ENCODE measurements at places on chromosomes 12 and 14.
A peak's percentile ranks its signal among the peaks of the same experiment; 100 is the strongest.

GRCh38 chr14:32817780-32818179 is 120.9 kb upstream of the NPAS3 start:
- DNase-seq = no peak

DNA sequence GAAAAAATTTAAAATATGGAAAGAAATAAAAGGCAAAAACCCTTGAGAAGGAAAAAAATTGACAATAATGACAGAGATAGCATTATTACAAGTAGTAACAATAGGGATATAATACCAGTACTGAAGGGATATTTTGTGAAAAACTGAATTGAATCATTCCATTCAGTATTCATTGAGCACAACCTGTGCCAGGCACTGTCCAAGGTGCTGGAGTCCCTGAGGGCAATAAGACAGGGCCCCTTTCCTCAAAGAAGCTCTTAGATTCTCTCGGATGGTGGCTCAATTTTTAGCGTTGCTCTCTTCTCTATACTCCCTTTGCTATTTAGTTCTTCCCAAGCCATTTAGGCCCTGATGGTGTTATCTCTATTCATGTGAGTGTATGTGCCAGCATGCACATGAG is 34.3 kb upstream of the GAS2L3 start:
- DNase-seq = peak; percentile 42

DNA sequence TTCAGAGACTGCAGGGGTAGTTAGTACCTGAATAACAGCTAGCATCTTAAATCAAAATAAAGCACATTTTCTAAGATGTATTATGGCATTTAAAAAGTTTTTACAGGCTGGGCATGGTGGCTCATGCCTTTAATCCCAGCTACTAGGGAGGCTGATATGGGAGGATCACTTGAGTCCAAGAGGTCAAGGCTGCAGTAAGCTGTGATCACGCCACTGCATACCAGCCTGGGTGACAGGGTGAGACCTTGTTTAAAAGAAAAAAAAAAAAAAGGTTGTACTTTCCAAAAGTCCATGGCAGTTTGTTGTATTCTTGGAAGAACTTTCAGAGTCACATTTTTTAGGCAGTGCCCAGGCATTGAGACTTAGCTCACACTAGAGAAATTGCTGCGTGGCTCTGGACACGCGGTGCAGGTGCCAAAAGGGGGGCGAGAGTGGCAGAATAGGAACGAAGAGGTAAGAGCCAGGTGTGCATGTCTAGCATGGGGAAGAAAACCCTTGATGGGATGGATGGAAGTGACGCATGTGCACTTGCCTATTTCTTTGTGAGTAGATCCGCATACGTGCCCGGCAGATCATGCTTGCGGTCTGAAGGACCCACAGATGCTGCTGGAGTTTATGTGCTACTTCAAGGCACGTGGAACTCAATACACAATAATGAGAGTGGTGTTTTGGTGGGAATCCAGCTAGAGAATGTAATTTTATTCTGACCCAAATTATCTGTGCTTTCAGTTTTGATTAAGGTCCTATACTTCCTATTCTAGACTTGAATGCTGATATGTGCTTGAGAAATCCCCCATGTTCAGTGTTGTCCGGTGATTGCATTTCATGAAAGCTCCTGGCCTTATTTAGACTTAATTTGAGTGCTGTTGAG is 11.9 kb downstream of the ANKRD13A start:
- DNase-seq = no peak

DNA sequence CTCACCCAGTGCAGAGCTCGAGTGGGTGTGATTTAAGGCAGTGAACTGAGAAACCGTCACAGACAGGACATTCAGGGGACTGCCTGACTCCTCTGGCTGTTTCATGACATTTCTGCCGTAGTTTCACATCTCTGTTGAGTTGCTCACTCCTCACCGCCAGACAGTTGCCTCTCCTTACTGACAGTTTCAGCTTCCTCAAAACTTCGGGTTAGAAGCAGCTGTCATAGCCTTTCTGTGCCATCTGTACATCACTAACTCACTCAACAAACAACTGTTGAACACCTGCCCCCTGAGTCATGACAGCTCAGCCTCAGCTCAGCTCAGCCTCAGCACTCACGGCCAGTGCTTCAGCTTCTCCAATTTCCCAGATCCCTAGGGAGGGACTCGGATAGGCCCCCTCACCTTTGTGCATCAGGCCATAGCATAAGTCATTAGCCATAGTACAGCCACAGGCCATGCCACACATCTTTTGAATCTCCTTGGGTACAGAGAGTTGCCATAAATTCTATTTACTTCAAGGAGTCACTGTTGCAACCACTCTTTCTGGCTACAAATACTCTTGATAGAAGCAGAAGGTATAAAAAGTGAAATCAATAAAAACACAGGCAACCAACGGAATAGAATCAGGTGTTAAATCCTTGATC is 6.2 kb upstream of the SLC15A4 start:
- DNase-seq = no peak

DNA sequence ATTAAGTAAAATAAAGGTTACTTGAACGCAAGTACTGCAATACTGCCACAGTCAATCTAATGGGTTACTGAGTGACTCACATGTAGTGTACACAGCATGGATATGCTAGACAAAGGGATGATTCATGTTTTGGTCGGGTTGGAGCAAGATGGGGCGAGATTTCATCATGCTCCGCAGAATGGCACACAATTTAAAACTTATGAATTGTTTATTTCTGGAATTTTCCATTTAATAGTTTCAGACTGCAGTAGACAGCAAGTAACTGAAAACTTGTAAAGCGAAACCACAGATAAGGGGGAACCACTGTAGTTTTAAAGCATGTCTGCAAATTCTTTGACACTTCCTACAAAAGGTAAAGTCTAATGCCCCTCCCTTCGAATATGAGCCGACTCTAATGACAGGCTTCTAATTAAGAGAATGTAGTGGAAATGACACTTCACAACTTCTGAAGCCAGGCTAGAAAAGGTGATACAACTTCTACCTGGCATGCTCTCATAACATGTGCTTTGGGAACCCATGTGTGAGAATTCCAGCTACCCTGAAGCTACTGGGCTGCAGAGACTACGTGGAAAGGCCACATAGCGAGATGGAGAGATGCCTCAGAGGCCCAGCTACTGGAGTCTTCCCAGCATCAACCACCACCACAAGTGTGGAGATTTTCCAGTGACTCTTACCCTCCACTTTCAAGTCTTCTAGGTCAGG is 13.9 kb upstream of the TCP11L2 start:
- peak; percentile 92 for DNase-seq

DNA sequence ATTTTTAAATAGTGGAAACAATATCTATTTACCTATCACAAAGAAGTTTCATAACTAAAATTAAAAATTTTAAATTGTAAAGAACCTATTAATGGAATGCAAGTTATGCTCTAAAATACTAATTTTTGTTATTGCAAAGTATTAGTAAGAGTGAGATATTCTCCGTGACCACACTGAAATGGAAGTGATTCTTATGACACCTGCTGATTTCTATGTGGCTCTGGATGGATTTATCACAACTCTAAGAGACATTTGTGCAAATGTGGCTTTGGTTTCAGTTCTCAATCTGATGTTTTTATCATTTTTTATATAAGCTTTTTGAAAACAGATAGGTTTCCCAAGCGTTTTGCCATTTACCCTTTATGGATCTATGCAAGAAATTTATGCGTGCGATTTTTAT is 497.8 kb downstream of the NAV3 start:
- no peak for DNase-seq

DNA sequence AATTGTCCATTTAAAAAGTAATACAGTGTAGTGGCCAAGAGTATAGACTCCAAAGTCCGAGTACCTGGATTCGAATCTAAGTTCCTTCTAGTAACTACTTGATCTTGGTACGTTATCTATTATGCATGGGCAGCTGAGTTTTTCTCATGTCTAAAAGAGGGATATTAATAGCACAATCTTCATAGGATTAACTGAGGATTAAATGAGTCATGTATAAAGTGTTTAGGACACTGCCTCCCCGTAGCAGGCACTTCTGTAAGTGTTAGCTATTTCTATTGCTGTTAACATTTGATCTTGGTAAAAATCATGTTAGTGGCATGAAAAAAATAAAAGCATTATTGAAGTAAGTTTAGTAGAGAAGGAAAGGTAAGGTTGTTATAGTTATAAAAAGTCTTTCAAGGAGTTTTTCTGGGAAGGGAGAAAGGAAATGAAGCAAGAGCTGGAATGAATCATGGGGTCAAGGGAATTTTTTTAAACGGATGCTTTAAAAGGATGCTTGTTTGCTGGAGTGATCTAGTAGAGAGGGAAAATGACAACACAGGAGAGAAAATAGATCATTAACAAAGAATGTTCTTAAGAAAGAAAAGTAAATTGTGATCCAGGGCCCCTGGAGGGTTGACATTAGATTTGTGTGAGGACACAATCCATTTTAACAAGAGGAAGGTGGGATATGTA is 502.2 kb upstream of the USP15 start:
- DNase-seq = peak; percentile 87

- DNase-seq = no peak
Observed at GRCh38 chr14:54686871-54687749, 120.2 kb downstream of the SAMD4A start.

DNA sequence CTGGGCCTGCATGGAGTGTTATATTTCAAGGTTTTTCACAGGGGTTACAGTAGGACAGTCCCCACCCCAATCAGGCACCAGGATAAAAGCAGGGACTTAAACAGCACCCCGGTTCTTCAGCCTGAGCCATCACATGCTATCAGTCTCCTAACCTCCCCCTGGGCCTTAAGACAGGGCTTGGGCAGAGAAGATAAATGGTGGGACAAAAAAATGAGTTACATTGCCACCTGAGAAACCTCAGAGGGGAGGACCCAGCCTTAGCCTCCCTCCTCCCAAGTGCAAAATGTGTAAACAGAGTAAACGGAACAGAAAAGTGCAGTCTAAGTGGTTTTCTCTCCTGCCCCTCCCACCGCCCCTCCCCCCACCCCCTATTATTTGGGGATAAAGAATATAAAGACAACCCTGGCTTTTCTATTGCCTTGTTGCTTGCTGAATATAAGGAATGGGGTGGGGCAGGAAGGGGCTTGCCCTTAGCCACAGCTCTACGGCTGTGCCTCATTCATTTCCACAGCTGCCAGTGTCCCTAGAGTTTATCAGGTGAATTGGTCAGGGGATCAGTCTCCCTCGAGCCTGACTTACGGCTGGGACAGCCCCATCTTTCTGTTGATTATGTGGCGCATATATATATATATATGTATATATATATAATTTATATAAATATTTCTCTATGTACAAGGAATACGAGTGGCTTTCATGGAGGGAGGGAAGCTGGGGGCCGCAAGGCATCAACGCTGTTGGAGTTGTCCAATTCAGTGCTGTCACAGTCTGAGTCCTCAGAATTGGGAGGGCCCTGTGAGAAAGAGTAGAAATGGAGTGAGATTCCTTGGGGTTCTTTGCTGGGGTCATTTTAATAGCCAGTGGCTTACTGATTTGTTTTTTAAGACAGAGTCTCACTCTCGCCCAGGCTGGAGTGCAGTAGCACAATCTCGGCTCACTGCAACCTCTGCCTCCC is 18.5 kb downstream of the MAP3K12 start:
- no peak for DNase-seq

- peak; percentile 65 for DNase-seq
Observed at GRCh38 chr14:93219103-93219726, 12.2 kb downstream of the UBR7 start.

DNA sequence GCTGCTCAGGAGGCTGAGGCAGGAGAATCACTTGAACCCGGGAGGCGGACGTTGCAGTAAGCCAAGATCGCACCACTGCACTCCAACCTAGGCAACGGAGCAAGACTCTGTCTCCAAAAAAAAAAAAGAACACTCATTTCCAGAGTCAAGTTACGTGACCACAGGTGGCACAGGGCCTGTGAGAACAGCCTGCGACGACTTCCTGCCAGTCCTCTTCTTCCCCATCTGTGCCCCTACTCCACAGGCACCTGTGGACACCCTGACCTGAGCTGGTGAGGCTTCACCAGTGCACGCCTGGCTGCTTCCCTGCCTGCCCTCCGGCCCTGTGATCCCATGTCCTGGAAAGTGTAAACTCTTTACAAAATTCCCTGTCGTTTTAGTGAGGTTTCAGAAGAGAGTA is 77.7 kb downstream of the PPP2R5C start:
- DNase-seq = no peak

- DNase-seq = no peak
Observed at GRCh38 chr12:79381248-79382208, 309.2 kb downstream of the PAWR start.

GRCh38 chr12:62599854-62600437 is 133.3 kb downstream of the MON2 start:
- peak; percentile 30 for DNase-seq
